PC-9 (cell line): ENCODE measurements at places on chromosomes 3 and 15. TPM values are rescaled to one million over a fixed set of nuclear protein-coding genes. Genes with fewer than 3 reads are reported as not detected.

DNA sequence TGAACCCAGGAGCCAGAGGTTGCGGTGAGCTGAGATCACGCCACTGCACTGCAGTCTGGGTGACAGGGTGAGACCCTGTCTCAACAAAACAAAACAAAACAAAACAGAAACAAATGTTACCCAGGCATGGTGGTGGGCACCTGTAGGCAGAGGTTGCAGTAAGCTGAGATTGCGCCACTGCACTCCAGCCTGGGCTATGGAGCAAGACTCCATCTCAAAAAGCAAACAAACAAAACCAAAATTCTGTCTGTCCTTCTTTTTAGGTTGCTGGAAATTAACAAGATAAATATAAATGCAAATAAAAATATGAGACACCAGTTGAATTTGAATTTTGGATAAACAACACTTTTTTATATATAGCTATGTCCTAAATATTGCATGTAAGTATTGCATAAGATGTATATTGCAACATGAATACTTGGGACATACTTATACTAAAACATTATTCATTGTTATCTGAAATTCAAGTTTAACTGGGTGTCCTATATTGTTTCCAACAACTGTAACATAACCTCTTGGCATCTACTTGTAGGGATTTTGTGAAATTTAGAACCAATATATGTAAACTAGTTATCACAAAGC, 4.7 kb upstream of the CEP97 start:
- DNase-seq: no peak

GRCh38 chr3:129228891-129229585, 20.4 kb upstream of the COPG1 start:
- peak; percentile 42 for DNase-seq

TEX55 gene
- not detected in 2 replicates for total RNA-seq

IL17RE gene
- total RNA-seq: 22.7 and 23.8 TPM in 2 replicates

UACA gene
- 59.9 and 64.5 TPM in 2 replicates for total RNA-seq
